NCI-H1436 treated with DMSO at 0.1 percent for 48 hours (cell line): ENCODE measurements at places on chromosomes 2 and 18.
A peak's percentile ranks its signal among the peaks of the same experiment; 100 is the strongest.

DNA sequence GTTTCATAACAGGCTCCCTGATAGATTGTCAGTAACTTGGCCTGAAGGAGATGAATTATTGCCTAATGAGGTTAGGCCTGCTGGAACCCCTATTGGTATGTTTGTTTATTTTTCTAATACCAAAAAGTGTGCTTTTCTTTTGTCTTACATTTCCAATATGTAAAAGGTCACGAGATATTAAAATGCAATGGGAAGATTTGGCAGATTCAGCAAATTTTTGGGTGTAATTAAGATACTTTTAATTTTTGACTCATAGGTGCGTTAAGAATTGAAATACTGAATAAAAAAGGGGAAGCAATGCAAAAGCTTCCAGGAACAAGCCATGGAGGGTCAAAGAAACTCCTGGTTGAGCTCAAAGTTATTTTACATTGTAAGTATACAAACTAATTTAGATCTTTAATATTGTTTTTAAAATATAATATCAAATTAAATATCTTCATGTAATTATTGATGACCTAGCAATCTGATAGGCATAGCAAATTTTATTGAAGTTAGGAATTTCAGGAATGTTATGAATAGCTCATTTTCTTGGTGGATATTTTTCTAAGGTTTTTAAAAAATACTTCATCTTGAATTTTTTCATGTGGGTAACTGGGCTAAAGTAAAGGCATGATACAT is 52.1 kb downstream of the SMCHD1 start:
- DNase-seq = no peak

GRCh38 chr2:240452462-240453256 is 17.2 kb downstream of the GPC1 start:
- no peak for DNase-seq

DNA sequence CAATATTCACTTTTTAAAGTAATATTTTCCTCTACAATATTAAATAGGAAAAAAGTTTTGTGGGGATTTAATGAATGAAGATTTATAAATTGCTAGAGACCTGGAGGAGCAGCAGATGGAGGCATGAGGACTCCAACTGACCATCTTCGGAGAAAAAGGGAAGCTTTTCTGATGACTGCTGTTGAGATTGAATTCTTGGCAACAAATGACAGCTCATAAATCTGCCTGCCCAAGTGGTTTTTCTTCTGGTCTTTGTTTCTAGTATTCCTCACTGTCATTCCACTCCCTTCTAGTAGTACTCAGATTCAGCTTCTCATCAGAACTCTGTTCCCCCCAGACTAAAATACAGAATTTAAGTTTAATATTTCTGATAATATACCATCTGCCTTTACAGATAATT is 157.0 kb downstream of the EML6 start:
- no peak for DNase-seq

DNA sequence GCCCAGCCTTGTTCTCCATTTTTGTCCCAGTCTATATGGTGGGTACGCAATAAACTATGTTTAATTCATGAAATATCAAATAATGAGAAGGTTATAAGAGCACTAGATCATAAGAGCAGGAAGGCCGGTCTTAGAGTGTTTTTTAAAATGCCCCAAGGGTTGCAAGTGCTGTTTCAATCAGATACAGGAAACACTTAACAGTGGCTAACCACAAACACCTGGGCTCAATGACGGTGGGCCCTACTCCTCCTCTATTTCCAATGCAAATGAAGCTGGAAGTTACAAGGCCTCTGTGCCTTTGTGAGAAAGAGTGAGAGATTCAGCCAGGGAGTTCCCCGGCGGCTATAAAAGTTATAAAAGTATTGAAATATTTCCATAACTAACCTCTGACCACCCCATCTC is 18.9 kb upstream of the WDR33 start:
- peak; percentile 48 for DNase-seq

GRCh38 chr2:121130301-121130850 is 154.6 kb downstream of the TFCP2L1 start:
- DNase-seq = no peak

GRCh38 chr2:23485261-23485660 is 100.3 kb downstream of the KLHL29 start:
- no peak for DNase-seq

DNA sequence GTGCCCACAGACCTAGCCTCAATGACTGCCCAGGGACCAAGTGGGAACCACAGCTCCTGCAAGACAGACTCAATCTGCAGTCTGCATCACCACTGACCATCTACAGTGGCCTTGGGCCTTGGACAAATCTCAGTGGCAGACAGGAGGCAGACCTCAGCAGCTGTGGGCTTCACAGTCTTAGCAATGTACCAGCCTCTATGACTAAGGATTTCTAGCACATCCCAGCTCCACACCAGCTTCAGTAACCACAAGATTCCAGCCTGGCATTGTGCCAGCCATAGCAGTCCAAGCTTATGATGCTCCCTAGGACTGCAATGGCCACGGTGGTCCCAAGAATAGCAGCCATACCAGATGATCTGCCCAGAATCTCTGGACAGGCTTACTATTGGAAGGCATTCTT is 19.6 kb upstream of the WDR75 start:
- DNase-seq = no peak

- DNase-seq = no peak
Observed at GRCh38 chr2:66568650-66569300, 133.8 kb downstream of the MEIS1 start.

GRCh38 chr18:32095192-32095899 is 3.7 kb downstream of the RNF138 start:
- DNase-seq = no peak

DNA sequence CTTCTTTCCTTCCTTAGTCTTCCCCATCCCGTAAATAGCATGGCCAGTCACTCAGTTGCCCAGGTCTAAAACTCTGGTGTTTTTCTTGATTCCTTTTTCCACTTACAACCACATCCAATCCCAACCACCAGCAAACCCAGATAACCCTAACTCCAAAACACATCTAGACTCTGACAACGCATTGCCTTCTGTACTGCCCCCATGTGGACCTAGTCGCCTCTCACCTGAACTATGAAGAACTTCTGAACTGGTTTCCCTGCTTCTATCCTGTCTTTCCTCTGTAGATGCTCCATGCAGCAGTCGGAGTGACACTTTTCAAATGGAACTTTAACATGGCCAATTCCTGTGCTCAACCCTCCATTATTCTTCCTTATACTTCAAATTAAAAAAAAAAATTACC is 26.5 kb downstream of the ST6GAL2 start:
- DNase-seq = no peak

GRCh38 chr18:34221971-34222306 is 2.8 kb downstream of the NOL4 start:
- no peak for DNase-seq

GRCh38 chr2:64753399-64753798 is 99.7 kb upstream of the SERTAD2 start:
- DNase-seq = no peak

GRCh38 chr2:27225526-27225925 is 8.4 kb downstream of the CAD start:
- no peak for DNase-seq

GRCh38 chr2:217901835-217902378 is 100.9 kb downstream of the TNS1 start:
- no peak for DNase-seq

DNA sequence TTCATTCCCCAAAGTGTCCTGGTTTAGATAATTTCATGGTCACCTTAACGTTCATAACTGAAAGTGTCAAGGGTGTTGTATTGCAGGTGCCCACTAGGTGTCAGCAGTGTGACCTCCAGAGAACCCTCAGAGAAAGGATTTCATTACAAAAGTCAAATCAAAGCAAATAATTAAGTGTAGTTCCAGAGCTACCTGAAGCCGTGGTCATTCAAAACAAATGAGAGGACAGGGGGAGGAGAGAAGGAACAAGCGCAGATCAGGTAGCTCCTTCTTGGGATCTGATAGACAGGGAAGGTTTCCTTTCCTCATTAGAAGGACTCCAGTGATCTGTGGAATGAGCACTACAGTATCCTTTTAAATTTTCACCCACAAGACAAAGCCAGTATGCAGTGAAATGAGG is at the start of gene SLC9A4:
Gene SLC9A4 (plus strand): TSS at position 207 of the 400 bp plus-strand sequence. CDS start 534 bp downstream, outside the sequence.
- no peak for DNase-seq

DNA sequence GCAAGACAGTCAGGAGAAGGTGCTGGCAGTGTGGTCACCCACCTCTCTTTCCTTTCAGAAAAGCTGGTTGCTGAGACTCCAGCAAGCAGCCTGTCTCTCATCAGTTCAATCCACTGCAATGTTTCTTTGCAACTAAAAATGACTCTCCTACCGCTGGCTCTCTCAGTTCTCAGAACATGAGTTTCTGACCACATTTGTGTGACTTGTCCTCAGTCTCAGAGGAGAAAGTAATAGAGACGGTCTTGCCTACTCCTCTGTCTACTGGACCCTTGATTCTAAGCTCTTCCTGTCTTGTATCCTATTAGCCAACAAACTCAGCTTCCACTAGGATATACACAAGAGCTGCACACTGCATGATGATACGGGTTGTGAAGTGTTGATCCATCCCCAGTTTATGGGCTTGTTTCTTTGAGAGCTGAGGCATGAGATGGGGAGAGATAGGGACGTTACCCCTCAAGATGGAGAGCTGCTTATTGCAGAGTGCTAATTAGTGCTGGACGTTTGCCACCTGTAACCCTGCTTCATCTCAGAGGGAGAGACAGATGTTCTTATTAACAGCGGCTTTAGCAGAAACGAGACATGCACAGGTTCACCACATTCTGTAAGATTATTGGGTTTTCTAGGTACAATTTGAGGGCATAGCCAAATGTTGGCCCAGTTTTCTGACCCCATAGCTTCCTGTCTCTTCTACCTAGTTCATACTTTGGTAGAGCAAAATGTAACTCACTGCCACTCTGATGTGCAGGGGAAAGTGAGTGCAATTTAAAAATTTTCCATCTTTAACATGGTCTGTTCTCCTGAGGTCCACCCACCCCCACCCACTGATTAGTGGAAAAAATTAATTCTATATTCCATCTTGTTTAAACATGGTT is 32.4 kb upstream of the YWHAQ start:
- DNase-seq = peak; percentile 12

- no peak for DNase-seq
Observed at GRCh38 chr2:84986018-84986417, 15.1 kb downstream of the KCMF1 start.

GRCh38 chr2:146119586-146119985 is 1599.7 kb upstream of the ZEB2 start:
- no peak for DNase-seq

DNA sequence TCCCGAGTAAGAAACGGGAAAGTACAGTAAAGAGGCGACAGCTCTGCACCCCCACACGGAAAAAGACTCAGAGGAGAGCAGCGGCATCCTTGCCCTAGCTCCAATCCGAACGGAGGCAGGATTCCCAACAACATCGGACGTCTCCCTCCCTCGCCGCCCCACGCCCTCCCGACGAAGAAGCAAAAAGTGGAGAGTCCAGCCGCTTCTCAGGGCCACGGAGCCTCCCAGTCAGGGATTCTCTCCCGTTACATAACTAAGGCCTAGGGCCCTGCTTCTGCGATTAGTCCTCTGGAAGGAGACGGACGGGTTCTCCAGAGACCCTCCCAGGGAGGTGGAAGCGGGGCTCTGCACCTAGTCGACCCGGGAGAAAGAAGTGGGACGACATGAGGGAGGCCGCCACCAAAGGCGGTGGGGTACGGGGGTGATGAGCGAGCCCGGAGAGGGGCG is 587 bp downstream of the SUMO1 start:
- DNase-seq = no peak
